ENCODE measurements at places on chromosomes 6 and 20. TPM values are rescaled to one million over a fixed set of nuclear protein-coding genes. Genes with fewer than 3 reads are reported as not detected.

Gene LPA
- not detected for total RNA-seq

Gene GPR63
- total RNA-seq, result 3.7 TPM

Gene SSTR4
- total RNA-seq, result not detected

Gene SNX3
- 85.0 TPM for total RNA-seq

- no peaks in the 10 kb centered on the region for H3K4me1 ChIP-seq
- no peak overlapping the region for H3K27ac ChIP-seq
- no peaks in the 10 kb centered on the region for H3K36me3 ChIP-seq
- no peak overlapping the region for H3K4me3 ChIP-seq
- DNase-seq, result no peak
Measured at GRCh38 chr6:119986934-119987549, 637.5 kb upstream of the MAN1A1 start.

GRCh38 chr6:83057705-83058321 is 7.8 kb downstream of the UBE3D start:
- H3K27ac ChIP-seq, result no peak overlapping the region
- peaks cover 7% of the 10 kb centered on the region for H3K36me3 ChIP-seq
- H3K4me1 ChIP-seq, result no peaks in the 10 kb centered on the region
- H3K4me3 ChIP-seq, result no peak overlapping the region
- DNase-seq, result peak; percentile 20

DNA sequence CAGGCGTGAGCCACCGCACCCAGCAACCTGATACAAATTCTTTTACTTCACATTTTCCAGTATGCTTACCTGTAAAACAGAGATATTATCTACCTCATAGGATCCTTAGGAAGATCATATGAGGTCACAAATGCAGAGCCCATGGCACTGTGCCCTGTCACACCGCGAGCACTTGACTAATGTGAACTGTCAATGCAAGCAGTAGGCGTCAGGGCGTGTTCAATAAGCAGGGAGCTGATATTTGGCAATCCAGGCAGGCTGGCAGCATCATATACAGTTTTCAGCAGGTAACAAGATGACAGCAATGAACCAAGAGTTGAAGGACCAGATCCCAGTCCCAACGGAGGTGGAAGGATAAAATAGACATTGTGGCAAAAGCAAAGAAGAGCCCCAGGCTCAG is 14.6 kb upstream of the ARID1B start:
- H3K36me3 ChIP-seq, result no peaks in the 10 kb centered on the region
- H3K27ac ChIP-seq, result no peak overlapping the region
- no peak for DNase-seq
- no peaks in the 10 kb centered on the region for H3K4me1 ChIP-seq
- peaks cover 5% of the 10 kb centered on the region for H3K27me3 ChIP-seq

GRCh38 chr20:13786143-13786828 is 1.5 kb downstream of the NDUFAF5 start:
- no peak for DNase-seq
- H3K4me3 ChIP-seq, result peak overlapping the region; percentile 97
- peak overlapping the region; percentile 87 for H3K27ac ChIP-seq
- peaks cover 37% of the 10 kb centered on the region for H3K36me3 ChIP-seq
- no peaks in the 10 kb centered on the region for H3K27me3 ChIP-seq
- peaks cover 45% of the 10 kb centered on the region for H3K4me1 ChIP-seq

GRCh38 chr20:61807471-61808160 is 258.1 kb downstream of the TAF4 start:
- no peak for DNase-seq
- no peak overlapping the region for H3K4me3 ChIP-seq
- no peaks in the 10 kb centered on the region for H3K27me3 ChIP-seq
- H3K36me3 ChIP-seq, result no peaks in the 10 kb centered on the region

GRCh38 chr20:49569411-49570115 is 1.6 kb upstream of the PTGIS start:
- no peaks in the 10 kb centered on the region for H3K36me3 ChIP-seq
- no peak overlapping the region for H3K4me3 ChIP-seq
- H3K4me1 ChIP-seq, result peaks cover 31% of the 10 kb centered on the region
- no peak overlapping the region for H3K27ac ChIP-seq
- H3K27me3 ChIP-seq, result peaks cover 51% of the 10 kb centered on the region

GRCh38 chr6:108689272-108690161 is 128.8 kb downstream of the FOXO3 start:
- peaks cover 14% of the 10 kb centered on the region for H3K4me1 ChIP-seq
- no peak for DNase-seq
- H3K27me3 ChIP-seq, result no peaks in the 10 kb centered on the region
- peaks cover 11% of the 10 kb centered on the region for H3K36me3 ChIP-seq
- no peak overlapping the region for H3K27ac ChIP-seq
- no peak overlapping the region for H3K4me3 ChIP-seq

DNA sequence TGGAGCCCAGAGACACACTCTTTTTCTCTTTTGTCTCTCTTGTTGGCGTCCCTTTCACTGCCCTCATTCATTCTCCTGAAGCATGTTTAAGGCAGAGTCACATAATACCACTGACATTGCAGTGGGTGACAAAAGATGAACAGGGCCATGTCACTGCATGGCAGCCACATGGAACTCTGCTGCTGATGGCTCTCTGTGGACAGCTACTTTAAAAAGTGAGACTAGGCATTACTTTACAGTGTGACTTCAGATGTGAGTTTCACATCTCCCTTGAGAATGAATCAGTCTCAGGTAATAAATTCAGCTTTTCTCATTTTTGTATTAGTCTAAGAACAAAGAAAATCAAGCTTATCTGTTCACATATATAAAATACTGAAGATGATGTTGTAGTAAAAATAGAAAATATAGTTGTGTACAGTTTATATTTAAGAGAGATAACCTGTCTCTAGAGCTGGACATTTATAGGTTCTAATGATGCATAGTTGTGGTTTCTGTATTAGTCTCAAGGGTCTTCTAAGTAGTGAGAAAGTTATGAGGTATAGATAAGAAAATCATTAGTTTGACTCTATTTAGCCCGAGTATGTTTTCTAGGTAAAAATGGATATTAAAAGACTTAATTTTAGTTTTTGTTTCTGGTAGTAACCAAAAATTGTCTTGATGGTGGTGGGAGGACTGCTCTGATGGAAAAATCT is 6.1 kb downstream of the MRS2 start:
- no peak overlapping the region for H3K27ac ChIP-seq
- no peak for DNase-seq
- peaks cover 16% of the 10 kb centered on the region for H3K4me1 ChIP-seq
- H3K27me3 ChIP-seq, result no peaks in the 10 kb centered on the region
- no peak overlapping the region for H3K4me3 ChIP-seq

- no peak overlapping the region for H3K27ac ChIP-seq
- no peak overlapping the region for H3K4me3 ChIP-seq
- no peak for DNase-seq
- H3K27me3 ChIP-seq, result peaks cover 27% of the 10 kb centered on the region
- H3K4me1 ChIP-seq, result peaks cover 17% of the 10 kb centered on the region
Measured at GRCh38 chr6:132961610-132962009, 147.2 kb downstream of the RPS12 start.

GRCh38 chr20:58841539-58842264 is 9.0 kb downstream of the GNAS-AS1 start:
- H3K4me1 ChIP-seq, result peaks cover 14% of the 10 kb centered on the region
- H3K27ac ChIP-seq, result no peak overlapping the region
- H3K36me3 ChIP-seq, result peaks cover 12% of the 10 kb centered on the region
- H3K27me3 ChIP-seq, result peaks cover 81% of the 10 kb centered on the region
- no peak for DNase-seq
